CD8-positive, alpha-beta memory T cell (primary cell): ENCODE measurements at places on chromosomes 6 and 20. TPM values are rescaled to one million over a fixed set of nuclear protein-coding genes. Genes with fewer than 3 reads are reported as not detected.

GRCh38 chr20:40630713-40631112 lies 58.3 kb downstream of the MAFB start:
- DNase-seq: no peak

DNA sequence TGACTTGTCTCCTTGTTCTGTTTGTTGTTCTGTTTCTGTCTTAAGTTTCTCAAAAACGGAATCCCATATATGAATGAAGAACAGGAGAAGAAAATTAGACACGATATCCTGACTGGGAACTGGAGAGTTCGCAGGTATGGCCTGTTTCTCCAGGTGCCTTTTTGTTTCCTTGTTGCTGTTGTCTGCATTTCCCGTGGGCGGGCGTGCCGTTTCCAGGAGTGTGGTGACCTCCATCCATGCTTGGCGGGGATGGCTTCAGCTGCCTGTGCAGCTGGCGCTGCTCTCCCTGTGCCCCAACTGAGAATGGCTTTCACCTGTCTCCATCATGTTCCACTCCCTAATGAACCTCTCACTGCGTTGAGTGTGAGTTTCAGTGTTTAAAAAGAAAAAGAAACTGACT lies 4.4 kb downstream of the PNLDC1 start:
- DNase-seq: no peak

CRYBG1 gene
- polyA plus RNA-seq: 19.4 TPM

DNA sequence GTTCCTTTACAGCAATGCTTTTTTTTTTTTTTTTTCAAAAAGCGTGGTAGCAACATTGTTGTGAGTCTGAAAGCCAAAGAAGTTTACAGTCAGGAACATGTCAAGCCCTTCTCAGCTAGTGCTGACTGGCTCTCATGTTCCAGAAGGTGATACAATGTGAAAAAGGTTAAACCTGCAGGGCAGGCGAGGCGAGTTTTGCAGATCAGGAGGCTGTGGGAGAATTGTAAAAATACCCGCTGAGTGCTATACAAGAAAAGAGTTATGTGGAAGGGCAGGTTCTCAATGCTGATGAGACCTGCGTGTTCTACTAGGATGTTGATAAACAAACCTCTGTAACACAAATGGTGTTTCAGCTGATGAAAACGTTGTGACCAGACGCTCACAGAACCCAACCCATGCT lies 30.9 kb upstream of the RPP40 start:
- DNase-seq: no peak

SLC4A11 gene
- 0.46 TPM for polyA plus RNA-seq

GRCh38 chr20:53074811-53075314 lies 102.7 kb downstream of the TSHZ2 start:
- no peak for DNase-seq
